HuH-7.5 (cell line): ENCODE measurements at places on chromosomes 3 and 15.

GRCh38 chr15:60908332-60908731 lies 320.8 kb downstream of the RORA start:
- DNase-seq: no peak

DNA sequence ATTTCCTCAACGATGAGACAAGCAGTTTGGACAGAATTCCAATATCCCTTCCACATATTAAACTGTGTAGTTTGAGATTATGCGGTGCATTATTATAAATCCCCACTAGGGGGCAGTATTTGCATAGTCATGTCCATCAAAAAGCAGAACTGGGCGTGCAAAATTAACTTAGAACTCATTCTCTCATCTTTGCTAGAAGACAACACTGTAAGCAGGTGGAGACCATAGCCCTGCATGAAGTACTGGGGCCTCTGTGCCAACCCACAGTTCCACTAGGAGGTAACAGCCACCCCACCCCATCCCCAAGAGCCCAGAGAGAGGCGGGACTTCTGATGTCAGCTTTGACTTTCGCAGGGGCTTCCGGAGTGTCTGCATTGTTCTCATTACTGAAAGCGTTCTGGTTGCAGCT lies 106.6 kb upstream of the TMC3 start:
- no peak for DNase-seq

DNA sequence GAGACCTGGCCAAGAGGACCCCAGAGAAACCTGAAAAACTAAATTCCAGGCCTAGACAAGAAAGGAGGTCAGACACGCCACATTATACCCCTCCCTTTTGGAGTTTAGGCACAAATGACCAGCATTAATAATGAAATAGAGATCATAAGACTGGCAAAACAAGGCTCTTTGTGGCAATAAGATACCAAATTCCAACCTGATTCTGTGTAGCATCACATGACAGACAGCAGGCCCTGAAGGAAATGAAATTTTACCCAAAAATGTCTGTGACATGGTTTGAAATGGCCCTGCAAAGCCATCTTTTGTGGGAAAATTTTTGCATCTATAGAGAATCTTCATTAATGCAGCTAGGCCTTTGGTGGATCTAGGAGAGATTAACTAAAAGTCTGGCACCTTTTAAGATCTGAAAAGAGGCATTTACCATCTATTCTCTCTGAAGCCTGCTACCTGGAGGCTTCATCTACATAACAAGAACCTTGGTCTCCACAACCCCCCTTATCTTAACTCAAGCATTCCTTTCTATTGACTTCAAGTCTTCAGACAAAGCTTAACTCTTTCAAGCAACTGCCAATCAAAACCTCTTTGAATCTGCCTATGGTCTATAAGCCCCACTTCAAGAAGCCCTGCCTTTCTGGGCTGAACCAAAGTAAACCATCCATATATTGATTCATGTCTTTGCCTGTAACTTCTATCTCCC lies 8.0 kb downstream of the FAM174B start:
- no peak for DNase-seq

DNA sequence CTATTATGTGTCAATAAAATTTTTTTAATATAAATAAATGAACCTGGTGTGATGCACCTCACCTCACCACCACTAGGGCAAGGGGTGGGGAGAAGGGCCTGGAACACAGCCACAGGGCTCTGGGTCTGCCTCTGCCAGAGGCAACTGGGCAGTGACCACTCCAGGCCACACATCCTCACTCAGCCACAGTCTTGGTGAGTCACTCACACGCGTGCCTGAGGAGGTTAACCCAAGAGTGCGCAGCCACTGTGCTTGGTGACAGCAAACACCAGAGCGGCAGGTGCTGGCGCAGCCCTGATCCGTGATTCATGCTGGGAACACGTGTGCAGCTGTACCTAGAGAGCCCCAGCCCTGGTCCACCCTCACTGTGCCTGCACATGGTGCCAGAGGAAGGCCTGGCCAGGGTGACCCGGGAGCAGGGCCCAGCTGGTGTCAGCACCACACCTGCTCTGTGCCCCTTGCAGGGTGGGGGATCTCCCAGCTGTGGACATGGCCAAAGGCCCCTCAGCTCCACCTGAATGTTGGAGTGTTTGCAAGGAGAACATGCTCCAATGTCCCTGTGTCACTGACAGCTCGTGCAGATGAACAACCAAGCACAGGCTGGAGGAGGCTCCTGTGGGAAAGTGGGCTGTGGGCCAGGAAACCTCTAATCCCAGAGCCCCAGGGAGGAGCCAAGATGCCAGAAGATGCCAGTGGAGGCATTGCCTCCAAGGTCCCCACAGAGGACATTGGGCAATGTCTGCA lies 2.1 kb downstream of the SLC41A3 start:
- DNase-seq: no peak

GRCh38 chr3:13206799-13207577 lies 133.8 kb upstream of the IQSEC1 start:
- no peak for DNase-seq

GRCh38 chr3:15964605-15965442 lies 167.0 kb upstream of the ANKRD28 start:
- no peak for DNase-seq

DNA sequence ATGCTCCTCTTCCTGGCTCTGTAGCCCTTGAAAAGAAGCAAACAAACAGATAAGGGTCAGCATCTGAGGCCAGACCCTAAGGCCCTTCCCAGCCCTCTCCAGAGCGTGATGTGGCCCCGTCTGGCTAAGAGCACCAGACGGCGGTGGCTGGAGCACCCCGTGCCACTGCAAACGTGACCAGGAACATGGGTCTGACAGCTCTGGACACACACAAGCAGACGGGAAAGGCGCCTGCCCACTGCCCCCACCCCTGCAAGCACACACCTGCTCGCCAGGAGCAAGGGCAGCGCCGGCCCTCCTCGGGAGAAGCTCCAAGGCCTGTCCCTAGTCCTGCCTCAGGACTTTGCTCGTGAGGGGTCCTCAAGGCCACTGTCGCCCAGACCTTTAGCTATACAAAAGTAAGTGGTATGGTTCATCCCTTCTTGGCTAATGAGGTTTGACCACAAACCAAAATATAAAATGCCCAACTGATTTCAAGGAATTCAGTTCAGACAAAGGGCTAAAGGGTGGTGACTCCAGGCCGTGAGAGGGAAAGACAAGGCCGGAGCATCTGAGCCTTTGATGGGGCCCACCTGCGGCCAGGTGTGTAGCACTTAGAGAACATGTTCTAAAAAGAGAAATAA lies 90.4 kb downstream of the XXYLT1 start:
- no peak for DNase-seq

- no peak for DNase-seq
Observed at GRCh38 chr3:54957711-54958110, 29.9 kb upstream of the LRTM1 start.

GRCh38 chr3:150251187-150252062 lies 156.7 kb upstream of the TSC22D2 start:
- no peak for DNase-seq

DNA sequence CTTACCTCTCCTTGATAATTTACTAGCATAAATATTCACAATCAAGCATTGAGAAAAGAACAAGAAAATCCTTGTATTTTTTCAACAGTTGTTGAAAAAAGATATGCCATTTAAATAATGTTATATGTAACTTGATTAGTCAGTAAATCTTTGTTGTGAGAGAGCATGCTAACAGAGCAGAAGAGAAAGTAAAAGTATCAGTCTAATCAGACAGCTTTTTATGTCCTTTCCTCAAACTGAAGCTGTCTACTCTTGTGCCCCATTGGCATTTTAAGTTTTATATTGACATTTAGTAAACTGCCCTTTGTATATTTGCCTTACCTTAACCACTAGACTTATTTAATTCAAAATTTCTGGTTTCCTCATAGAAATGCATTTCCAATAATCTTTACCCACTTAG lies 668.7 kb downstream of the OTOL1 start:
- DNase-seq: no peak

GRCh38 chr15:81483496-81483895 lies 109.5 kb upstream of the TMC3 start:
- no peak for DNase-seq

GRCh38 chr15:70867911-70868467 lies 14.0 kb upstream of the LARP6 start:
- DNase-seq: no peak

DNA sequence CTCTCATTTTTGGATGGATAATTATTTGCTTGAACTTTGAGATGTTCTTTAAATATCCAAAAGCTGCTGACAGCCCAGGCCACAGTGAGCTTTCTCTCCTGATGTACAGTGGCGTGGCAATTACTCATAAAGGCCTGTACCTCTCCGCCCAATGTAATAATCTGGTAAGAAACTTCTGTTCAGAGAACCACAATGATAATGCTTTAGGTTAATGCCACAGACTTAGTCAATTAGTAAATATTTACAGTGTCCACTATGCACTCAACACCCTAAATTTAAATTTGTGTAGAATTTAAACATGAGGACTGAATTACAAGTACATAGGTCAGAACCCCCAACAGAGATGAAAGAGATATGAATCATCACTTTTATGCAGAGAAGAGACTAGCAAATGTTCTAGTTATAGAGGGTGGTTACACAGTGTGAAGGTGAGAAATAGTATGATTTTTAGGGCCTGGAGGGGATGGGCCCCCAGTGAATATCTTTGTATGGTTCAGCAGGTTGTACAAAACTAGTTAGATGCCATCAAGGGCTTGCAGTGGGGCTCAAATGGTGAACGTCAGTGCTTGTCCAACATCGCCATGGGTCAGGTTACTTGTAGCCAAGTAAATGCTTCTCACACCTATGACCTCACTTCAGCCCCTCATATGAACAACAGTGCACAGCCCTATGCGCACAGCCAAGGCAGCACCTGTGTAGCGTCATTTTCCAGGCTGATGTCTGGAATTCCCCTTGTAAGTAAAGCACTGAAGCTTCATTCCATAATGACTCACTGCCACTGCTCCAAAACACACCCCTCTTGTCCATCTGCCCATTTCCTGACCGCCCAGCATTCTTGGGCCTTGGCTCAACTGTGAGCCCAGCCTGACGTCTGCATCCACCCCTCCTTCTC lies 13.3 kb downstream of the ABHD2 start:
- no peak for DNase-seq

DNA sequence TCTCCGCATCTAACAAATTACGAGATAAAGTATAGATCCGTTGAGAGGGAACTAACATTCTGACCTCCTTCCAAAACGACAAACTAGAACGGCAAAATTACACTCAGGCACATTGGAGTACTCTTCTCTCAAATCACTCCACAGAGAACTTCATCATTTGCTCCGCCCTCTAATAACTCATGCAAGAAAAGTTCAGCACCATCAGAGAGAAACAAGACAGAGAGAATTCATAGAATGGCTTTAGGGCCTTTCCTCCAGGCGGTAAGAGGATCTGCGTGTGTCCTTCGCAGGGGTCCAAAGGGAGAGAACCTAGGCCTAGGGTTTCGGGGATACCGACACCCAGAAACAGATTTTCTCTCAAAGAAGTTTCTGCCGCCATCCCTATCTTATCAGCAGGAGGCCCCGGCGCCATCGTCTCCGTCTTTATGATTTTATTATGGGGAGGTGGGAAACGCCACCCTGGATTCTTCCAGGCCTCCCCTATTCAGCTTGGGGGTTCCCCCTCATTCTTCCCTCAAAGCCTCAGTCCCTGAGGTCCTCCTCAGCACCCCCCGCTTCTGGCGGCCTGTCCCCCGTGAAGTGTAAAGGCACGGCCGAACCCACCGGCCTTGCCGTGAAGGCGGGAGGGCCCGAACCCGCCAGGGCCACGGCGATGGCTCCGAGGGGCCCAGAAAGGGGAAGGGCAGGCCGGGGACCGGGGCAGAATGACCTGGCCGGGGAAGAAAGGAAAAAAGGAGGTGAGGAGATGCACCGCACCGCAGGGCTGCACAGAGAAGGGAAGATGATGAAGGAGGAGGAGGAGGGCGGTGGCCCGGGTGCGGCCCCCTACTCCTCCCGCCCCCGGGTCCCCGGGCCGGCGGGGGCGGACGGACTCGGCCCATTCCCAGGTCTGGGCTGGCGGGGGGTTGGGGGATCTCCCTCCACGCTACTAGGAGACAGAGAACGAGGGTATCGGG lies 768 bp downstream of the UBXN7 start:
- peak; percentile 44 for DNase-seq

DNA sequence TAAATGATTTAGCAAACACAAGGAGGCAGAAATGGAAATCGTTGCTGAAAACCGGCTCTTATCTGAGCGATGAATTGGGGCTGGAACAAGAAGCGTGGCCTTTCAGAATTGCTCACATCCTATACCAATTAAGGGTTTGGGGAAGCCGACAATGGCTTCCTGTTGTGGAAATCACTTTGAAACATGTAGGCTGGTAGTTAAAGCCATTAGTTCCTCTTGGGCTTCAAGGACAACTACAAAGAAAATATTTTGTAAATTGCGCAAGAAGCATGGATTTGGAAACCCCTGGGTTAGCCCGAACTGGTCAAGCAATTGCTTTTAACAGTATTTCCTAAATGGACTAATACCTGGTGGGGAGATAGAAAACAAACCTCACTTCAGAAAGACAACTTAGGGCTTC lies 182.4 kb downstream of the ADAMTS9 start:
- DNase-seq: no peak

DNA sequence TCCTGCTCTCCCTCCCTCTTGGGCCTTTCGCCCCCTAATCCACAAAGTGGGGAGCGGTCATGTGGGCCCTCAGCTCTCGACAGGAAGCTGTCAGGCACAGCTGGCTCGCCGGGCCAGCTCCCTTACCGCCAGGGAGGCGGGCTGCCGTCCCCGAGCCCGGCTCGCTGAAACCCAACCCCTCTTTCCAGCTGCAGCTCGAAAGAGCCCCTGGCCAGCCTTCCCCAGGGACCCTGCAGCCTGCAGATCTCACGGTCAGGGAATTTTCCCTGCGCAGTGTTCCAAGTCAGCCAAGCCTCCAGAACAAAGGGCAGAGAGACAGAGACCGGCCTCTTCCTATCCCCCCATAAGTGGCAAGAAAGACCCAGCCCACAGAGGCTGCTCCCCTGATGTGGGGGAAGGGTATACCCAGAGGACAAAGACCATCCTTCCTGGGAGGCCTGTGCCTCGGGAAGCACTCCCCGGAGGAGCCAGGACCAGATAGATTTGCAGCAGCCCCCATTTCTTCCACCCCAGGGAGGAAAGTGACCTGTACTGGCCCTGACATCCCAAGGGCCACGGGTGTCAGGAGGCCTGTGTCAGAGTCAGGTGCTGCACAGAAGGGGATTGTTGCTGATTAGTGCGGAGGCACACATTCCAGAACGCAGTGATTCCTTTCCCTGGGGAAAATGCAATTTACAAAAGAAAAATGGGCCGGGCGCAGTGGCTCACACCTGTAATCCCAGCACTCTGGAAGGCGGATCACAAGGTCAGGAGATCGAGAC lies 32.6 kb downstream of the MAGEF1 start:
- no peak for DNase-seq

- DNase-seq: no peak
Observed at GRCh38 chr3:46135475-46135874, 72.6 kb downstream of the CCR1 start.

GRCh38 chr3:69145688-69146087 lies 23.3 kb upstream of the LMOD3 start:
- DNase-seq: no peak

GRCh38 chr15:87387766-87388165 lies 868.8 kb downstream of the NTRK3 start:
- DNase-seq: no peak

GRCh38 chr3:113266738-113267137 lies 55.4 kb downstream of the BOC start:
- no peak for DNase-seq

GRCh38 chr3:178520451-178520850 lies 15.8 kb upstream of the KCNMB2 start:
- no peak for DNase-seq

- no peak for DNase-seq
Observed at GRCh38 chr3:45793482-45794176, 2.7 kb downstream of the SLC6A20 start.
